ENCODE measurements at places on chromosomes 6 and 20.

DNA sequence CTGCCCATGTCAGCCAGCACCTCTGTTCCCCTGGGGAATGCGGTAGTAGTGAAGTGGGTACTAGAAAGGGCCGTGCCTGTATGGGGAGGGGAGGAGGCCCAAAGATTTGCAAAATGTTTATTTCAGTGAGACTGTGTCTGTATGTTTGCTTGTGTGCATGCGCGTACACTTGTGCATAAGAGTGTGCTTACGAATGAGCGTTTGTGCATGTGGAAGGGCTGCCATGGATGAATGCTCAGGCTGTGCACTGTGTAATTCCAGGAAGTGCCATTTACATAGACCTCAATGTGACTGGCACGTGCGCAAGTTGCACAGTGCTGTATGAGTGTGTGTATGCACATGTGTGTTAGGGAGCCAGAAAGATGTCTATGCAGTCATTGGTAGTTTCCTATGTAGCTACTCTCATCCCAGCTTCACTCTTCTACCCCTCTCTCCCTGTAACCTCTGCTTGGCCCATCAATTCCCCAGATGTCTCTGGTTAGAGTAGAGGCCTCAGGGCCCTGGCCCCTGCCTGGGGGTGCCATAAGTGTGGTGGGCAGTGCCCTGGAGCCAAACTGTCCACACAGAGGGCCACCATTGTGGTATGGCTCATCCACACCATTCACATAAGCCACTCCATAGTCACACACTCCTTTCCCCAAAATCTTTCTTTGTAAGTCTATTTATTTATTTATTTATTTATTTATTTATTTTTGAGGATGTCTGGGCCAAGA, 26.8 kb upstream of the SLC22A7 start:
- DNase-seq = no peak

DNA sequence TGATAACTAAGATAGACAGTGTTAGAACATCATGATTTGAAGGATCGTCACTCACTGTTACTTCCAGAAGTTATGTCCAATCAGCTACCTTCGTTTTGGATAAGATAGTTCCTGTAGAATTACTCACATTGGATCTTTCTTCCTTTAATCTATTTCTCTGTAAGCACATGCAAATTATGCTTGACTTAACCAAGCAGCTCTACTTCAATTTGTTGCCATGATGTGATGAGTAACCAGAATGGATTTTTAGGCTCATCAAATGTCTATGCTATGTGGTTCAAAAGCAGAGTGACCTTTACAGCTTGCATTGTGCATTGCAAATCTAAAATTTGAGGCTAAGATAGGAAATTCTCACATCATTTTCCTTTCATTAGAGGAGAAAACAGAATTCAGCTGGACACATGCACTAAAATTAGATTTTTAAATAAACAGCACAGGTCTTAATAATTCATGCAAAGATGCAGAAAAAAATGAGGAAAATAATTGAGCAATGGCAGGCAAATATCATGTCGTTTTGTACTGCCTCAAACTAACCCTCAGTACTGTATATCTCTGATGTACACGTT, 76.7 kb upstream of the ZFP64 start:
- no peak for DNase-seq

GRCh38 chr20:57426271-57426689, 35.1 kb downstream of the RBM38 start:
- no peak for DNase-seq

DNA sequence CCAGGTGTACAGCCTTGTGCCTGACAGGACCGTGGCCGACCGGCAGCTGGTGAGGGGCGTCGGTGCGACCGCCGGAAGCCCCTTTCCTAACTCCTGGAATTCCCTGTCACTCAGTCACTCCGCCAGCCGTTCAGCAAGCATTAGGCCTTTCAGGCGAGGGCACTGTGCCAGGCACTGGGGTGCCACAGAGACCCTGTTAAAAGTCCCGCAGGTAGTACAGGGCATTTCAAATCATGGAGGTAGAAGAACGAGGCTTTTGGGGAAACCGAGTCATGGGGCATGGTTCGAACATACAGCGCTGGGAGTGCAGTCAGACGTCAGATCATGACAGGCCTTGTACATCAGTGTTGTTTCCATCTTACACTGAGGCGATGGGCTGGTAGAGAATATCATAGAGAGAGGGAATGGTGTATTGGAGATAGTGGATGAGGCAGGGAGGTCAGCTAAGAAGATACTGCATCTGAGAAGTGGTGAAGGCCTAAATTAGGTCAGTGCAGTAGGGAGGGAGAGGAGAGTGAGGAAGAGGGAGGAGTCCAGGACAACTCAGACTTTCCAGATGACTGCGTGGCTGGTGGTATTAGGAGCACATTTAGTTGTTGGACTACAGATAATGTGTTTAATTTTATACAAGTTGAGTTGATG, 892 bp upstream of the DXO start:
- DNase-seq = peak; percentile 35

DNA sequence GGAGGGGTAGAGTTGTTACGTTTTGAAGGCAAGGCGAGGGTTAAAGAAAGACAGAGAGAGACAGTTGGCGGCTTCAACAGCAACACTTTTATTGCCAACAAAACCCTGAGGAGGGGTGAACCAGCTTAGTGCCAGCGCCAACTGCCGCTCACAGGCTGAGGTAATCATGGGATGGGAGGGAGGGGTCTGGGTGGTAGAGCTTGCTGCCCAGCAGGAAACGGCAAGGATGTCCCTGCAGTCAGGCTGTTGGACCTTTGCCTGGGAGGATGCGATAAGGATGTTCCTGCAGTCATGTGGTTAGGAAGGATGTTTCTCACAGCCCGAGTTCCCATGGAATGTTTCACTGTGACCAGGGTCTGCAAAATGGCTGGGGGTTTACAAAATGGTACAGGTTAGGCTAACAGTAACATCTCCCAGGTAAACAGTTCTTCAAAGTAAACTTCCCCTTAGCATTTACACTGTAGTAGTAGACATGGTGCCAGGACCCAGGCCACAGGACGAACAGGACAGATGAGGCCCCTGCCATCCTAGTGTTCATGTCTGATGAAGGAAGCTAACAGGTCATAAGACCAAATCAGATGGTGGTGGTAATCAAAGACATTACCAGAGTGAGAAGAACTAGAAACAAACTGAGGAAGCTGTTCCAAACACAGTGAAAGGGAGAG, 647.3 kb upstream of the DEFB115 start:
- DNase-seq = no peak

DNA sequence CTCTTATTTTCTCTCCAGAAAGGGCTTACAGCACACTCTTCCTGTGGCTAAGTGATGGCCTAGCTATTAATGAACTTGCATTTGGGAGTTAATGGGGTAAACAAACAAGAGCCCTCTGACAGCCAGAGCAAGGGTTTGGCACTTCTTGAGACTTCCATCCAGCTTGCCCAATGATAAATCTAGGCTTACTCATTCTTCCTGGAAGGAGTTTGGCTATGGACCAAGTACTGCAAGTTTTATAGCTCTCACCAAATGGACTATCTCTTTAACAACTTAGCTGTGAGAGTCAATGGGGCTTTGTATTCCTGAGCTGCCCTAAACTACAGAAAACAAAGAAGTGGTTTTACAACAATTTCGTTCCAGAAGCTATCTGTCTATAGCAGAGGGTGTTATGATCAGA, 16.7 kb upstream of the PI3 start:
- DNase-seq = no peak
